Dermis blood vessel endothelial cell (primary cell): ENCODE measurements at places on chromosomes 3 and 15. TPM values are rescaled to one million over a fixed set of nuclear protein-coding genes. Genes with fewer than 3 reads are reported as not detected.

- no peak for DNase-seq
Observed at GRCh38 chr3:143464850-143465249, 345.3 kb downstream of the CHST2 start.

- no peak for DNase-seq
Observed at GRCh38 chr15:72890043-72890442, 106.5 kb upstream of the ADPGK start.

- no peak for DNase-seq
Observed at GRCh38 chr3:162111861-162112260, 615.3 kb downstream of the OTOL1 start.

GRCh38 chr3:131491775-131492174 is 11.0 kb downstream of the MRPL3 start:
- DNase-seq: no peak

Gene MORC1
- total RNA-seq: not detected in 2 replicates
